ENCODE measurements at places on chromosomes 6 and 20.
A peak's percentile ranks its signal among the peaks of the same experiment; 100 is the strongest.

GRCh38 chr6:106751501-106752252 is 122.3 kb downstream of the QRSL1 start:
- no peak for DNase-seq

DNA sequence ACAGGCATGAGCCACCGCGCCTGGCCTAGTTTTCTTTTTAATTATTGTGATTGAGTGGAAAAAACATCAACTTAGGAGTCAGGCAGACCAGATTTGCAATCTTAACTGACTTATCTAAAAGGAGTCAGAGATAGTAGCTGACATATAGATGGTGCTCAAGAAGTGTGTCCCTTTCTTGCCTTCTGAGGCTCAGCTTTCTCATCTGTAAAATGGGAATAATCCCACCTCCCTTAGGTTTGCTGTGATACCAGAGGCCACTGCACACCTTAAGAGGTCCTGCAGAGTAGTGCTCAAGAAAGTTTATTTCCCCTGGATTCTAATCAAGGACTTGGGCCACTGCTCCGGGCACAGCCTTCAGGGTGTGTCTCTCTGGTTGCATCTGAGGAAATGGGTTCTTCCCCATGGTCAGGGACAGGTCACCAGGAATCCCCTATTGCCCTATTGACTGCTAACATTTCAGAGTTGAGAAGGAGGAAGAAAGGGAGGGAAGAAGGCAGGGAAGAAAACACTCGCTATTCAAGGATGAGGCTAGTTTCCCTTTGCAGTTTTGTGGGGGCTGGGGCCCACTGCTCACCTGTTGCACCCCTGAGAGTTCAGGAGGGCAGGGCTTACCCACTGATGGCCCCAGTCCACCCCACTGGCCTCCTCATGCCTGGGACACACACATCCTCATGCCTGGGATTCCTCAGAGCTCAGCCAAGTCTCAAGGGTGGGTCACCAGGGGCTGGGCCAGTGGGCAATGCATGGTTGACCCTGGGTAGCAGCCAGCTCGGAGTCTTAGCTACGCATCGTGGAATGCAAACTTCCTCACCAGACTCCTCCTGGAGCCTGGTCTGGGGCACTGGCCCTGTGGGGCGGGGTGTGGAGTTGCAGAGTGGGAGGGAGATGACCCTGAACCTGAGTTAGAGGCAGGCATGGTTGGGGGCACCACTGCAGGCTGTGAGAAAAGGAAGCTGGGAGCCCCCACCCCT is 21.2 kb downstream of the C6orf132 start:
- no peak for DNase-seq

GRCh38 chr6:105492706-105493673 is 90.1 kb upstream of the PREP start:
- DNase-seq = no peak

DNA sequence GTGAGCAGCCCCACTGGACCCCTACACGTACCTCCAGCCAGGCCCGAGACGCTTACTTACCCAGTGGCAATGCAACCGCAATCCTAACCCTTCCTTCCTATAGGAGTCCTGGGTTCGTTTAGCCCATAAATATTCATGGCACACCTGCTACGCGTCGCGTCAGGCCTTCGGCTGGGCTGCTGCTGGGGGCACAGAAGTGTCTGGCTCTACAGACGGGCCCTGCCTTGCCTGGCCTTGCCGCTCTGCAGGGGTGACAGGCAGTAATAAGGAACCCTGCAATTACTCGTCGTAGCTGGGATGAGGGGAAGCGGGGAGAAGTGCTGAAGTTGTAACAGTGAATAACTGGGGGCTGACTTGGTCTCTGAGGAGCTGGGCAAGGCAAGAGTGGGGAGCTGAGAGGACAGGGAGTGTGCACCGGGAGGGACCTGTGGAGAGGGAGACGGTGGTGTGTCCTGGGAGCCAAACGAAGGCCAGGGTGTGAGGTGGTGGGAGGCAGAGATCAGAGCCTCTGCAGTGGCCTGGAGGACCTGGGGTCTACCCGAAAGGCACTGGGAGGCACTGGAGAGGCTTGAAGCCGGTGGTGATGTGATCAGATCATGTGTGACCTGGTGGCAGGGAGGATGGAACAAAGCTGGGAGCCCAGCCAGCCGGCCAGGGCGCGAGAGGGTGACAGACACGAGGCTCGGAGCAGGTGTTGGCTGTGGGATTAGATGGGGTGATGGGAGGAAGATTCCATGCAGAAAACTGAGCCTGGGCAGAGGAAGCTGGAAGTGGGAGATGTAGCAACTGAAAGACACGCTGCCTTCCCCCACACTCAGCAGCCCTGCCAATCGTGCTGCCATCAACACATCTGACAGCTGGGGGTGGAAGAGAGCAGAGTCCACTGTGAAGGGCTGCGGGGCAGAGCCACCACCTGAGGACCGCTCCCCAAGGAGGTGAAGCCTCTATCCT is 36.4 kb downstream of the PSMG4 start:
- no peak for DNase-seq

- no peak for DNase-seq
Observed at GRCh38 chr20:45792317-45793118, 764 bp downstream of the DNTTIP1 start.

- no peak for DNase-seq
Observed at GRCh38 chr6:128676456-128676855, 156.1 kb upstream of the PTPRK start.

GRCh38 chr6:15948930-15949900 is 179.7 kb upstream of the MYLIP start:
- no peak for DNase-seq

DNA sequence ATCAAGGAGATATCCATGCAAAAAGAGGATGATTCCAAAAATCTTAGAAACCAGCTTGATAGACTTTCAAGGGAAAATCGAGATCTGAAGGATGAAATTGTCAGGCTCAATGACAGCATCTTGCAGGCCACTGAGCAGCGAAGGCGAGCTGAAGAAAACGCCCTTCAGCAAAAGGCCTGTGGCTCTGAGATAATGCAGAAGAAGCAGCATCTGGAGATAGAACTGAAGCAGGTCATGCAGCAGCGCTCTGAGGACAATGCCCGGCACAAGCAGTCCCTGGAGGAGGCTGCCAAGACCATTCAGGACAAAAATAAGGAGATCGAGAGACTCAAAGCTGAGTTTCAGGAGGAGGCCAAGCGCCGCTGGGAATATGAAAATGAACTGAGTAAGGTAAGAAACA is 10.1 kb upstream of the SNRNP48 start:
- no peak for DNase-seq

GRCh38 chr20:5776077-5776476 is 25.9 kb downstream of the SHLD1 start:
- DNase-seq = no peak

GRCh38 chr6:38518511-38519304 is 121.0 kb downstream of the BTBD9 start:
- DNase-seq = no peak

- DNase-seq = peak; percentile 64
Observed at GRCh38 chr6:149271348-149272340, 45.9 kb upstream of the TAB2 start.

DNA sequence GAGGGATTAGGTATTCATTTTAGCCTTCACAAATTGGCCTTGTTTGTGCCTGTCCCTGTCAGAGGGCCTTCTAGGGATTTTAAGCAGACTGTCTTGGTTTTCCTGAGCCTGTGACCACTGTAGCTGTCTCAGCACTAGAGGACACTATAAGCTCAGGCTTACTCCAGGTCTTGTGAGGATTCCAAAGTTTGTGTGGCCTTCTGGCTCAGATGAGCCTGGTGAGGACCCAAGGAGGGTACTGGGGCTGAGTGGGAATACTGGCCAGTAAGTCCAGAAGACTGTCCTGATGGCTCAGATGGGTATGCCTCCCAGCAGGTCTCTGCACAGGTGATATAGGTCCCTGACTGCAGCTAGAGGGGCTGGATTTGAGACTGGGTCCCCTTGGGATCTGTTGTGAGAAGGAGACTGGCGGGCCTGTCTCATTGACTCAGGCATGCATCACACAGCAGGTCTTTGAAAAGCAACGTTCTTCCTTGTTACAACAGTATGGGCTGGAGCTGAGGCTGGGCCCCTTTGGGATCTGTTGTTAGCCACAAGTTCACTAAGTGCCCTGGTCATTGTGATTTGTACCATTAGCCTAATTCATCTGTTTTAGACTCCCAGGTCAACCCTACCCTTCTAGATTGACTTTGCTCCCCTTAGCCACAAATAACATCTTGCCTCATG is 26.3 kb upstream of the TFB1M start:
- DNase-seq = no peak

DNA sequence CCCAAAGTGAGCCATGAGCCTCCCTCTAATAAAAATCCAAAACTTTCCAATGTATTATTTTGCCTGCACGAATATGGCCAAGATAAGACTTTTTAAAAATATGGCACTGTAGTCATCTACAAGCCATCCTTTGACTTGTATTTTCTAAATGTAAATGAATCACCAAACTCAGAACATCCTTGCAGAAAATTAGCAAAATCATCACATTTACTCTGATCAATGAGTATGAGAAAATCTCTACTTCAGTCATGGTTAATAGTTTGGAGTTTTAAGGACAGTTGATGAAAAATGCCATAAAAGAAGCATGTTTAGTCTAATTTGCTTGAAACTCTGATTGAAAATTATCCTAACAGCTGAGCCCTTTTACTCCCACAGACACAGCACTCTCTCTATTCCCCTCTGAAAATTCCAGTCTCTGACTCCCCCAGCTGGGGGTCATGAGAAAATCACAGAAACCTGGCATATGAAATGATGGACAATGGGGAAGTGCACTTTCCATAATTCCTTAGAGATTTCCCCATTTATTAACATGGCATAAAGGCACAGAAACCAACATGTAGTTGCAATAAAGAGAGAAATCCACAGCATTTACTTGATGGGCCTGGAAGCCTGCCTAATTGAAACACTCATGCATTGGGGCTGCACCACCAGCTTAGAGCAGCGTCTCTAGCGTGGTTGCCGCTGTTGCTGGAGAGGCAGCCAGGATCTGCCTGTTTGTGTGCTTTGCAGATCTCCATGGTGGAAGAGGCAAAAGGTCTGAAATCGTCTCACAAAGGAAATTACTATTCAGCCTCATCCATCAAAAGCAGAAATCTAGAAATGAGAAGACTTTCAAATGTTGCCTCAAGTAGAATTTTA is 214.0 kb downstream of the WDR27 start:
- DNase-seq = no peak

DNA sequence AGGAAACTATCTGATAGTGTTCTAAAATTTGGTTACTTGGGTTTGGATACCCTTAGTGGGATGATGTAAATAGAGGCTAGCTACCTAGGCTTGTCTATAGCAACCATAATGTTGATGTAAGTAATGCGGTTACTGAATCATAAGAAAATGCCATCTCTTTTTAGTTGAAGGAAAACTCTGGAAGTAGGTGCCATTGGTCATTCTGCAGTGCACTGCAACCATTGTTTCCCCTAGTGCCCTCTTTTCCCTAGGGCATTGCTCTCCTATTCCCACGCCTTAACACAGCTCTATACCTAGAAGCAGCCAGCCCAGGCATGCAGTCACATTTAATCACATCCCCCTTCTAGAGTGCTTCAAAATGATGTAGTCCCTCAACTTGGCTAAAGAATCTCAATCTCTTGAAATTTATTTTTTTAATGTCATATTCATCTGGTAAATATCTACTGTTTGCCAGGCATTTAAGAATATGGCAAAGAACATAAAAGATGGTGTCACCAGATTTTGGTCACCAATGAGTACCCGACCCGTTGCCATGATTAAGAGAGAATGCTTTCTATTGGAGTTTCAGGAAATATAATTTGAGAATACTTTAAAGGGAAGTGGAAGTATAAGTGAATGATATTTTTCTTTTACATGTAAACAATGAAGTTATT is 10.4 kb downstream of the LOC128125822 start:
- DNase-seq = no peak

DNA sequence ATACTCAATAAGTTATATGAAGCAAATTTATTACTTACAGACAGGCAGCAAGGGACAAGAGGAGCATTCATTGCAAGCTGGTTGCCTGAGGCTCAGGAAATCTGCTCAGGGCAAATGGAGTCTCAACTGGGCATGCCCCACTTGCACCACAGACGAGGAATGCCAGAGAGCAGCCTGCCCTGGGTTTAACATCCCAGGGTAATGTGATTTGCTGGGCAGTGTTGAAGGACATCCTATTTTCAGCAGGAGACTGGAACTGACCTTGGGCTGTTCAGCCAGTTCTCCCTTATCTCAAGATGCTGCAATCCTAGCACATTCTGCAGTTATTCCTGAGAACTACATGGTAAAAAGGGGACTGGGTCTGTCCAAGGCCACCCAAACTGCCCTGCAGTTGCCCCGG is 3.8 kb upstream of the ENTPD6 start:
- no peak for DNase-seq

GRCh38 chr6:162710419-162710818 is 17.1 kb downstream of the PRKN start:
- no peak for DNase-seq

DNA sequence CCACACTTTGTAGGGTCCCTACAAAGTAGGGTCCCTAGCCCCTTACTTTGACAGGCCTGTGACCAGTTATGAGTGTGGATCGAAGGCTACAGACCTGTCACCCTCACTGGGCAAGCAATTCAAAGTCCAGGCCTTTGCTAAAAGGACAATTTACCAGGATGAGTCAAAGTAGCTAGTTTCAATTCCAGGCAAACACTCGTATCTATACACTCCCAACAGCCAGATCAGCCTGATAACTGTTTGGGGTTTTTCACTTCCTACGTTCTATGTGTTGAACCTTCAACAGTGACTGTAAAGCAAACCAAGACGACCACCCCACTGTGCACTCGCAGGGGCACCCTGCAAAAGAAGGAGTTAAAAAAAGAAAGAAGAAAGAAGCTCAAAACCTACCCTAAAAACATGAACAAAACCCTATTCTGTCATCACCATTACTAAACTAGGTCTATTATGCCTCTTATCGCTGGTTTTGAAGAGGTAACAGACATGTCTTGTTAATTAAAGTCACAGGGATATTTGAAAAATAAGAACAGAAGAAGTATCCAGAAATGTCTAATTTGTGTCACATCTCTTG is 3.2 kb downstream of the GFOD1 start:
- DNase-seq = no peak

DNA sequence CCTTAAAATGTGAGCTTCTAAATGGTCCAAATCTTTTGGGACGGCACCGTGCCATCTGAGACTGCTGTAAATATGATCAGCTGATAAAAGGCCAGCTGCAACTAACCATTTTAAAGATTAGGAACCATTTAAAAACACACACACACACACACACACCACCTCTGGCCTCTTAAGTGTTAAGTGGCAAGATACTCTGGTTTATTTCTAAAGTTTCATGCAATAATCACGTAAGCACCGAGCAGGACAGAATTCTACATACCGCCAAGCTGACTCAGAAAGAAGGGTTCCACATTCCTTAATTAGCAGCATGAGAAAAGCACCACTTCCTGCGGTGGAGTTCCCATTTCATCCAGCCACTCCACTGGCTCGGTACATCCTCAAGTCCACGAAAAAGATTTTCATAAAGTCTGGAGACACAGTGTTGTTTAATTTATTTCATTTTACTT is 17.8 kb upstream of the ZNF217 start:
- DNase-seq = no peak

- peak; percentile 65 for DNase-seq
Observed at GRCh38 chr6:32952817-32953739, at the start of gene HLA-DMA. Gene HLA-DMA (minus strand): TSS chr6:32953097. CDS start chr6:32953036, 61 bp downstream.

GRCh38 chr20:46056970-46057855 is 28.2 kb downstream of the SLC12A5 start:
- no peak for DNase-seq

Measured in stimulated activated naive CD4-positive, alpha-beta T cell treated with Interleukin-2 at 50 U/mL for 16 hours (primary cell).